Activated B cell treated with CpG ODN at 0.5 μM for 24 hours (primary cell): ENCODE measurements at places on chromosomes 5 and 9. TPM values are rescaled to one million over a fixed set of nuclear protein-coding genes. Genes with fewer than 3 reads are reported as not detected.

DNA sequence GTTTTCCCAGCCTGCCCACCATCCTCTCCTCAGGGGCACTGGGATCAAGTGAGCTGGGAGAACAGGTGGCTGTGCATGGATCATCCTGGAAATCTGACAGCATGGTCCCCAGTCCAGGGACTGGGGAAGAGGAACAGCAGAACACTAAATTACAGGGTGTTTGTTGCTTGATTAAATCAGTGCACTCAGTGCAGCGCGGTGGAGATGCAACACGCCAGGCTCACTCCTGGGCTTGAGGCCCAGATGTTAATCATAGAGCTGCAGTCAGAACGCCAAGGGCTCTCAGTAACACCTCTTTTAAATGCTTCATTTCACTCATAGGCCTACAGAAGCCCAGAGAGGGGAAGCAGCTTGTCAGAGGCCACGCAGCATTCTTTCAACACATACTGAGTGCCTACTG, 14.2 kb upstream of the LARP1 start:
- DNase-seq = no peak

GRCh38 chr9:36780186-36780585, 207.5 kb downstream of the MELK start:
- no peak for DNase-seq

DNA sequence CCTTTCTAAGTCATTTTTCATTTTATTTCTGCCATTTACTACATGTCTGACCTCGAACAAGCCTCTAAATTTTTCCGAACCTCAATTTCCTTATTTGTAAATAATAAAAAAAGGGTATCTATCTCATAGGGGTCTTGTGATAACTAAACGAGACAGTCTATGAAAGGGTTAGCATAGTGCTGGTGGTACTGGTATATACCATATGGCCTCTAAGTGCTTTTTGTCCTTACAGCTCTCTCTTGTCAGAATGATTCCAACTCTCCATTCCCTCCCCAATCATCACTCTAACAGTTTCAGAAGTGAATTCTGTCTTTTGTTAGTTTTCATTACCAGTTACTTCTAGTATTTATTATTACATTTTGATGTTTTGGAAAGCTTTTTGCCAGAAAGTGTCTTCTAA, 85.5 kb upstream of the ACTBL2 start:
- no peak for DNase-seq

DNA sequence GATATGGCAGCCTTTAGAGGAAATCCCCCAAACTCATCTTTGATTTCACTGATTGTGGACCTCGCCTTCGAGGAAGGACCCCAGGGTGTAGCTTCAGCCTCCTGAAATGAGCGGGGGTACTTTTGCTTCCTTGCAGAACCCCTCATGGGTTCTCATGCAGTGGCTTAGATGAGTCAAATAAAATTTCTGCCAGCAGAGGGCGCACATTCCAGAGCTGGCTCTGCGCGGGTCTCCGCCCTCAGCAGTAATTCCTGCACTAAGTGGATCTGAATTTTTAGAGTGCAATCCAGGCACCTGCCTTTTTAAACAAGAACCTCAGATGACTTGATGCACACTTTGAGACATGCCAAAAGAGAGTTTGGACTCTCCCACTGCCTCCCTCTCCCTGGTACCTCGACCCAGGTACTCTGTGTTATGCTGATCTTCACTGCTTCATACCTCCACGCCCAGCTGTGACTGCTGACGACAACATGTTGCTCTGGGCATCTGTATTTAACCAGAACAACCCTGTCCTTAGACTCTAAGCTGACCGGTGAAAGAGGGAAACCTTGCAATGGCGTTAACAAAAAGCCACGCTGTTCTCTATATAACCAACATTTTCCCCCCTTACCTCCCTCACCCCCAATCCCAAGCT, 7.3 kb downstream of the EGFLAM start:
- DNase-seq = no peak

DNA sequence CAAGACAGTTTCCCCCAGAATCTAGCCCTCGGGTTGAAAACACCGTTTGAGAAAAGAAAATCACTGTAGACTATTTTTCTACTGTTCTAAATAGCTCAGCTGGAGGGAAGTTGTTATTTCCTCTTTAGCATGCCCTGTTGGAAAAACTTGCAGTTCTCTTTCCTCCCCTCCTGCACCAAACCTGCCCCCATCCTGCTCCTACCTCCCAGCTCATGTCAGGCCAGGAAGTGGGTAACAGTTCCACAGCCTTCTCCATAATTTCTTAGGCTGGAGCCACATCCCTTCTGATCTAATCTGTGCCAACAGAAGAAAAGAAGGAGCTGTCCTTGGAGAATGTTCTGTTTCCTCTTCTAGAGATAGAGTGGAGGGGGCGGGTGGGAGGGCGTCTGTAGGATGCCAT, 437.7 kb downstream of the SPOCK1 start:
- no peak for DNase-seq

DNA sequence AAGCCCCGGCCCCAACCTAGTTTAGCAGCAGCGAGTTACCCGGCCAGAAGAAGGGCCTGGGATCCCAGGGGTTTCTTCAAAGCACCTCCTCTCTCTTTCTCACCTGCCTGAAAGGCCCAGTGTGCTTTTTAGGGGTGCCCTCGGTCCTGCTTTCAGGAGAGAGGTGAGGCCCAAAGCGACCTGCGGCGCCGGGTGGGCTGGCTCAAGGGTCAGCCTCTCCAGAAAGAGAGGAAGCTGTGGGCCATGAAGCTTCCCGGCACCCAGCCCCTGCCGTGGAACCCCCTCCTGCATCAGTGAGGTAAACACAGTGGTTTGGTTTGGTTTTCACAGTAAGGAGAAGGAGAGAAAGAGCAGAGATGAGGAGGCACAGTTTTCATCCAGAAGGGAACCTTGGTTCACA, 4.3 kb downstream of the FOXB2 start:
- no peak for DNase-seq

DNA sequence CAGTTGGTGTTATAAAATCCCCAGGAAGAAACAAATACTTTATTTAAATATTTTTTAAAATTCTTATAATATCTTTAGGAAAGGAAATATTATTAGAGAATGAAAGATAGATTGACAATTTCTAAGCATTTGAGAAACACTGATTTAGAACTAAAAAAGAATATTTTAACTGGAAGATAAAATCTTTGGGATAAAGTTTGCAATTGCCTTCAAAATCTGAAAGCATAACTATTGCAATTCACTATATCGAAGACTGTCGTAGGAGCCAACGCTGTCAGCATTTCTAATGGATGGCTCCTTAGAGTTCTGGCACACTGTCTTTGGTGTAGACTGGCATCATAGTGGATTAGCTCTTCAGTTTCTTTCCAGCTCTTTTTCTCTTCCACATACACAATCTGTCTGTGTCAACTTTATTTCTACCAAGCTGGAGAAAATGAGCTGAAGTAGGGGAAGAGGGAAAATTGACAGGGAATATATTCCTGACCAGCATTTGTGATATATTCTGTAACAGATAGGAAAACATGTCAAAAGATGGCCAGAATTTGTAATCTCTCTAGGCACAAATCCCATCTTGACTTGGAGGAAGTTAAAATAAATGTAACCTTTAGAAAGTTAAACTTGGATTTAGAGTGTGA, 1561.4 kb downstream of the MAT2B start:
- no peak for DNase-seq

DNA sequence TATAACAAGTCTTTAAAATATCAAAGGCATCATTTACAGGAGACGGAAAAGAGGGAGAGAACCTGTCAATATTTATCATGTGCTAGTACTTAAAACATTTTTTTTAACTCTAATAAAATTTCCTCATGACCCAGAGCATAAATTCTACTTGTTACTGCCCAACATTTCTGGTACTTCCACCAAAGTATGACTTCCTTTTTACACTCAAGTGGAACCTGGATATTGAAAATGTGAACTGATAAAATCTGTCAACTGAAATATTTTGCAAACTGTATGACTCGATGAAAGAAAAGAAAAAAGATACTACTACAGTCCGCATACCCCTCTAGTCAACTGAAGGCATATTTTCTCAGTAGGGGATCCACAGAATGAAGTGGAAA, 37.1 kb downstream of the FAM13B start:
- DNase-seq = no peak

DNA sequence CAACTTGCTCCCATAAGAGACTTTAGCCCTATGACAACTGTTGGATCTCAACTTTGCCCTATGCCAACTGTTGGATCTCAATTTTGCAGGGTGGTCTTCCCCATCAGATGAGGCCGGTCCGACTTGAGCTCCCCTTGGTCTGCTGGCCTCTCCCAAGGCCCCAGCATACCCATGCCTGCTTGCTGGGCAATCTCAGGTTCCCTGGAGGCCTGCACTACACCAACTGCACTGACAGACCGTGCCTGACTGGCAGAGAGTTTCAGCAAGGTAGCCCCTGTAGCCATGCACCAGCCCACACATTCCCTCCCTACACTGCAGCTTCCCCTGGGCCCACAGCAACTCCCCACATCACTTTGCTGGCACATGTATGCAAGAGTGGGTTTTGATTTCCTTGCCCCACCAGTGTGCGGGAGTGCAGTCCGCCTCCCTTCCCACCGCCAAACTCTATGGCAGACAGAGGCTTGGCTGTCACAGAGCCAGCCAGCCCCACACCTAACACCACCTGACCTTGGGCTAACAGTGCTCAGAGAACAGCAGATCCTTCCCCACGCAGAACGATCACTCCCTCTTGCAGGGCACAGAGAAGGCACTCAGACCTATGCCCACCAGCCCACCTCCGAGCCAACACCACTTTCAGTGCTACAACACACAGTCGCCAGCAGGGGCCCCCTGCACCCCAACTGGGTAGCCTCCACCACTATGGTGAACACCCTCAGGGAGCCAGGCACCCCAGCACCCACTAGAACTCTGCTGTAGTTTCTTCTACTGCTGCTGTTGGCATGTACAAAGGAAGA, 279.9 kb upstream of the COX7C start:
- no peak for DNase-seq

GRCh38 chr9:72165326-72165725, 16.1 kb downstream of the GDA start:
- DNase-seq = no peak

DNA sequence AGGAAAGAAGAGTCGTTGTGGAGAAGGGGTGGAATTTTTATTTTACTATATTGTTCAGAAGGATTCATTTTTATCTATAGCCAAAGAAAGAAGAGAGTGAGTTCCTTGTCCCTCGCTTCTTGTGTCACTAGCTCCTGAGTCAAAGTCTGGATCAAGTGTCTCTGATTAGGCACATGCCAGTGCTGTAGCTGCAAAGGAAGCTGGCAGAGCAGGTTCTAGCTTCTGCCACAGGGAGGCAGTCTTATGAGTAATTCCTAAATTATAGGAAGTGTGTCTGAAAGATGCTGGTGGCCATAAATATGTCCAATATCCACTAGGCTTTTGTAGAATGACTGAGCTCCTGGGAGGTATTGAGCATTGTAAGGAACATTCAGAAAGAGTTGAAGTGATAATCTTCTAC, 84.7 kb downstream of the DOCK2 start:
- DNase-seq = no peak

DNA sequence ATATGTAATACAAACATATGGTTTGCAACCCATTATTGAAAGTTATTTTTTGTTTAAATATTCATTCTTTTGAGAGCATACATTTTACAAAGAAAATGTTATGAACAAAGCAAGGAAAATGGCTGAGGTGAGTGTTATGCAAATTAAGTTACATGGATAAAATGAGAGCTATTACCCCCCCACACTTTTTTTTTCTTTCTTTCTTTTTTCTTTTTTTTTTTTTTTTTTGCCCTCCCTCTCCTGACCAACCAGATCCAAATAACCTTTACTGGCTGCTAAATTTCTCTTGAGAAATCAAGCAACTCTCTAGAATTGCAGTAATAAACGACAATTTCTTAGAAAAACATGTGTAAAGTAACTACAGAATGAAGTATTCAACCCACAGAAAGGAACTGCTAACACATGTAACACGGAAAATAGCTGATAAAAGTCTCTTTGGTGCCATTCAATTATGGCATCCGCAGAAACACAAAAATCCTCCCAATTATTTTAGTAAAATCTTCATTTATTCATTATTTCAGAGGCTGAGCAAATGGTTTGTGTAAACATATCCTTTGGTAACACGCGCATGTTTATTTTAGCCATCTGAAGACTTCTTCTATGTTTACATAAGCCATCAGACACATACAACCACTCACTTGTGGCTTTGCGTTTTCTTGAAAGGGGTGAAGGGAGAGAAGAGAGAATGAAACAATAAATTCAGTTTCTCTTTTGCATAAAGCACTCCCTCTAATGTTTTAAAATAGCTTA, 216.1 kb downstream of the NFIB start:
- DNase-seq = no peak

- no peak for DNase-seq
These were observed 73.6 kb downstream of the FAM114A2 start for GRCh38 chr5:153964880-153965645.

- no peak for DNase-seq
These were observed 143.5 kb upstream of the PRR16 start for GRCh38 chr5:120320626-120321025.

DNA sequence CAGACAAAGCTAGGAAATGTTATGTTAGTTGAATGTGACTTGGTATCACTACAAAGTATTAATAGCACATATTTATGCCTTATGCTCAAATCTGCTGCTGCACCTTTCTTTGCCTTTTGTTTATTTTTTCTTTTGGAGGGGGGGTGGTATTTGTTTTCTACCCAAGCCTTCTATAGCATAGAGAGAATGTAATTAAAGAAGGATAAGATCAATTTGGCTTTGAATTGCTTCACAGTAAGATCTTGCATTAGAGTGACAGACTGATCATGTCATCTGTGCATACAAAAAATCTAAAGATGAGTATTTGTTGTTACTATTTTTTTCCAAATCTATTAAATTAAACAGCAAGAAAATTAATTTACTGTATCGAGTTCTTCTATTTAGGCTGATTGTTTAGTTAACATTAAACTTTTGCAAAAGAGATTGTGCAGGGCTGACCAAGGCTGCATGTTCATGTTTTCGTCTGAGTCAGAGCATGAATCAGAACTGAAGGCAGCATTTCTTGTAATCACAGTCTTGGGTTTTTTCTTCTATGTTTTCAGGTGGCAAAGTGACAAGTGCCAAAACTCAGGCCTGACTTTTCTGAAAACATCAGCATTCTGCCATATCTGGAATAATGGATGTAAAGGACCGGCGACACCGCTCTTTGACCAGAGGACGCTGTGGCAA, 1007.1 kb upstream of the WWC1 start:
- DNase-seq = no peak

GRCh38 chr5:114053372-114053771, 308.5 kb upstream of the KCNN2 start:
- no peak for DNase-seq

- no peak for DNase-seq
These were observed 751 bp upstream of the RIC1 start for GRCh38 chr9:5628183-5628529.

- no peak for DNase-seq
These were observed 58.4 kb upstream of the FBXL7 start for GRCh38 chr5:15441433-15442192.

- no peak for DNase-seq
These were observed 8.8 kb downstream of the PAX5 start for GRCh38 chr9:37025071-37025822.

The C9orf50 gene
- total RNA-seq = not detected in 2 replicates

The PCDHA3 gene
- total RNA-seq = not detected in 2 replicates

The SHC3 gene
- not detected in 2 replicates for total RNA-seq

The HRH2 gene
- total RNA-seq = not detected in 2 replicates

The MGAT1 gene
- 66.9 and 74.5 TPM in 2 replicates for total RNA-seq

The FOXI1 gene
- not detected in 2 replicates for total RNA-seq

The ABLIM3 gene
- total RNA-seq = not detected in 2 replicates
